Fibroblast of upper back skin (primary cell): ENCODE measurements at places on chromosomes 13 and 19.
A peak's percentile ranks its signal among the peaks of the same experiment; 100 is the strongest.

DNA sequence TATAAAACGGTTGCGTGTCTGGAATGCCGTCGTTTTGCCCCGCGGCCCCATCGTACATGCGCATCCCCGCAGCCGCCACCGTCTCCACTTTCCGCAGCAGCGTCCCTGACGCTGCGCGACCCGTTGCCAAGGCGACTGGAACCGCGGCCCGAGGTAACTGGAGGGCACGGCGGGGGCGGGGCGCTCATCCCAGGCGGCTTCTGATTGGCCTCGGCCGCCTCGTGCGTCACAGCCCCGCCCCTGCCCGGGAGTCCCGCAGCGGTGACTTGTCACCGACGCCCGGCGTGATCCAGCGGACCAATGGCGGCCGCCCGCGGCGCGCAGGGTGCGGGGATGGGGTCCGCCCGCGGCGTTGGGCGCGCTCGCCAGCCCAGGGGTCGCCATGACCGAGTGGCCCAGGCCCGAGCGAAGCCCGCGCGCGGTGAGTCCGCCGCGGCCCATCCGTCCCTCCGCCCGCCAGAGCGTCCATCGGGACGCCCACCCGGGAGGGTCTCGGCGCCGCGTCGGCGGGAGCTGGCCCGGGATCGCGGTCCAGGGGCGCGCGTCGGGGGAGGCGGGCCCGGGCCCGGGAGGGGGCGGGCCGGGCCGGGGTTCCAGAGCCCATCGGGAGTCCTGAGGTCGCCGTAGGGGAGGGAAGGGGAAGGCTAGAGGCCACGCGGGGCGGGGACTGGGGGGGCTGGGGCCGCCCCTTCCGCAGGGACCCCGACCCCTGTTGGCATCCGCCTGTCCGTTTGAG is at the start of gene ZSCAN1:
TSS of gene ZSCAN1 (plus strand) at position 285 of the 736 bp plus-strand sequence. CDS start 3,812 bp downstream, outside the sequence.
- peak; percentile 76 for DNase-seq

DNA sequence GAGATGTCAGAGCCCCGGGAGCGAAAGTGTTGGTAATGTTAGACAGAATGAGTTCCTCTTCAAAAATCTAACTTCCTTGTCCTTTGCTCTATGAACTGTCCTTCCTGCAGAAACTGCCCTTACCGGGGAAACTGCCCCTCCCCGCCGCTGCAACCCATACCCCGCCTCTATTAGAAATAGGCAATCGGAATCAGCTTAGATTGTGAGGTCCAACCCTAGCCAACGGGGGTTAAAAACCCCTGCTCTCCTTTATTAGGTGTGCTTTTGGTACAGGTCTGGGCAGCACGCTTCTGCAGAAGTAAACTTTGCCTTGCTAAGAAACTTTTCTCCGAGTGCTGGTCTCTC is 11.5 kb upstream of the CAPNS1 start:
- no peak for DNase-seq

GRCh38 chr13:104491916-104492315 is 1425.7 kb upstream of the SLC10A2 start:
- DNase-seq, result no peak

DNA sequence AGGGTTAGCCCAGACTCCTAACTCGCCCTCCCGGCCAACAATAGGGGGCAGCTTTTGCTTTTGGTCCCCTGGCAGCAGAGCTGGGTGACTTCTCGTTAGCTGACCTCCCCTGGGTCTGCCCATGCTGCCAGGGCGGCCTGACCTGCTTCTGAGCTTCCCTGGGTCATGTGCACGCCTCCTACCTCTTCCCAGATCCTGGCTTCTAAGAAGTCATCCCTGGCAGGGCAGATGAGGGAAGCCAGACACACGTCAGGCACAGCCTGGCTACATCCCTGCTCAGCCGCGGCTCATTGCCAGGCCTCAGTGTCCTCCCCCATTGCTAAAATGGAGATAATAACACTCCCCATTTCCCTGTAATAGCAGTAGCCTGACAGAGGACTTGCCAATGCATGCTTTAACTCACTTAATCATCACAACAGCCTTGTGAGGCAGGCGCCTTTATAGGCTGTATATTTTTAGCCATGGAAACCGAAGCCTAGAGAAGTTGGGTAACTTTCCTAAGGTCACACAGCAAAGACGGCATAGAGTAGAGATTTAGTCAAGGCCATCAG is 2.1 kb downstream of the KCNK6 start:
- no peak for DNase-seq

DNA sequence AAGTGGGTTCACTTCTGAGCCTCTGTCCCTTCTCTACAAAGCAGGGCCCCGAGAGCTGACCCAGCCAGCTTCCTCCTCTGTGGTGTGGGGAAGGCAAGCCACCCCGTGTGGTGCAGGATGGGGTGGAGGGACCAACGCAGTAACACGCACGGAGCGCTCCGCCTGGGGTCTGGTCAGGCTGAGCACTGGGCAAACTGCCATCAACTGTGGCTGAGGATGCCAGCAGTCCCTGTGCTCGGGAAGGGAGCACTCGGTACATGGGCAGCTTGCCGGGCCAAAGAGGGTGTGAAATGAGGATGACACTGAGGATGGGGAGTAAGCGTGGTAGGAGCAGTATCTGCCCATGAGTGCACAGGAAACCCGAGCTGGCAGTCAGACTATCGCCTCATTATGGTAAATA is 7.6 kb upstream of the GMIP start:
- no peak for DNase-seq

GRCh38 chr13:30196025-30196424 is 111.3 kb downstream of the KATNAL1 start:
- DNase-seq, result peak; percentile 54

GRCh38 chr13:106573284-106573846 is 5.4 kb upstream of the ARGLU1 start:
- peak; percentile 60 for DNase-seq

GRCh38 chr13:84431646-84432045 is 549.4 kb upstream of the SLITRK1 start:
- DNase-seq, result peak; percentile 72

DNA sequence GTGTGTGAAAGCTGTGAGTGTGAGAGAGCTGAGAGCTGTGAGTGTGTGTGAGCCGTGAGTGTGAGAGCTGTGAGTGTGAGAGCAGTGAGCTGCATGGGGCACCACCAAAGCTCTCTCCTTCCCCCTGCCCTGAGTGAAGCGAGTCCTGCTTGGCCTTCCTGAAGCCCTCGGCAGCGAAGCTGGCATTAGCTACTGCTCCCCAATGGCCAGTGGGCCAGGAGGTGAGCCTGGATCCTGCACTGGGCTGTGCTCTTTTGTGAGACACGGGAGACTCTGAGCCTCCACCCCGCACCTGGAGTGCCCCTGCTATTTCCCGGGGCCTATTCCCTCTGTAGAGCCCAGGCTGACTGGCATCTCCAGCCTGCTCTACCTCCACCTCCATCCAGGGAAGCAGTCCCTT is 51.5 kb downstream of the HSPH1 start:
- DNase-seq, result no peak

GRCh38 chr19:42270346-42271044 is 1.4 kb downstream of the CIC start:
- peak; percentile 55 for DNase-seq

- DNase-seq, result no peak
Observed at GRCh38 chr13:42485272-42485671, 88.7 kb upstream of the TNFSF11 start.

GRCh38 chr13:99746637-99747402 is 224.7 kb downstream of the ZIC5 start:
- no peak for DNase-seq

DNA sequence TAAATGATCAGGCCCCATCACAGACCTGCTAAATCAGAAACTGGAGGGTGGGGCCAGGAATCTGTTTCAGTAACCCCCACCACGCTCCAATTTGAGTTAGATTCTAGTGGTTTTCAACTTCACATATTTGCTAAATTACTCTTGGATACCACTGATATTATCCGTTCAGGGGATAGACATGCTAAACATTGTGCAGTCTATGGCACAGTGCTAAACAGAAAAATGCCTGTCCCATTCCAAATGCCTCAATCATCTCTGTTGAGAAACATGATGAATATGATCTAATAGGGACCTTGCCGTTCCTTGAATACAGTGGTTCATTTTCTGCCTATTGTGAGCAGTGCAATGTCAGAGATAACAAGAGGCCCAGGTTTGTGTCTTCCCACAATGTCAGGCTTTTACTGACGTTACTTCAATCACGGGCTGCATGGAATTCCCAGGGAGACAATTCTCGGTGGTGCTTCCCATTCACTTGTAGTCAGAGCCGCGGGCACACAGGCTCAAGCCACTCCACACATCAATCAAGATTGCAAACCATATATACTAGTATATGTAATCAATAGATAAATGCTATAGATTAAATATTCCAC is 52.7 kb downstream of the MYO16 start:
- DNase-seq, result peak; percentile 38

DNA sequence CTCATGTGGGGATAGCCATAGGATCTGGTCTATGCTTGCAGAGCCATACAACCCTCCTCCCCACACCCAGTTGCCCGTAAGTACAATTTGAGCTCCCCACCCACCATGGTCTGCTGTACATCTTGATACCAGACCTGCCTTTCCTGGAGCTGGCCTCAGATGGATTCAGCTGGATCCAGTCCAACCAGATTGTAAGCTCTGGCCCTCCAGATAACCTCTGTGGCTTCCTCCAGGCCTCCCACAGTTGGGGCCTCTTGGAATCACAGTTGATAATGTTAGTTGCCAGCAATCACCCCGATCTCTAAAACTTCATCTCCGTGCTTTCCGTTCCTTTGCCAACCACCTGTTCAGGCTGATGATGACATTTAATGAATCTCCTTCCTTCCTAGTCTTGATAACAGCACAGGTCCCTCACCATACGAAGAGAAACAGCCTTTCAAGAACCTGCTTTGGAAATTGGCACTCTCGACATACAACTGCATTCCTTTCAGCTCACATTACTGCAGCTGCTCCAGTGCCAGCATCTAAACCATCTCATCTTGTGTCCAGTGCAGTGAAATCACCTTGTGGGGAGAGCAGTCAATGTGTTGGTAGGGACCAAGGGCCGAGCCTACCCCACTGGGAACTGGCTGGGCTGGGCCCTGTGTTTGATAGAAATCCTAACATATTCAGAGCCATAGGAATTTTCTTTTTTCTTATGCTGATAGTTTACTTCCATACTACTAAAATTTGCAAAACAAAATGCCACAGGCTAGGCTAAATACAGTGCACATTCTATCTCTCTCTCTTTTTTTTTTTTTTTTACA is 15.1 kb upstream of the FOXO1 start:
- DNase-seq, result no peak

DNA sequence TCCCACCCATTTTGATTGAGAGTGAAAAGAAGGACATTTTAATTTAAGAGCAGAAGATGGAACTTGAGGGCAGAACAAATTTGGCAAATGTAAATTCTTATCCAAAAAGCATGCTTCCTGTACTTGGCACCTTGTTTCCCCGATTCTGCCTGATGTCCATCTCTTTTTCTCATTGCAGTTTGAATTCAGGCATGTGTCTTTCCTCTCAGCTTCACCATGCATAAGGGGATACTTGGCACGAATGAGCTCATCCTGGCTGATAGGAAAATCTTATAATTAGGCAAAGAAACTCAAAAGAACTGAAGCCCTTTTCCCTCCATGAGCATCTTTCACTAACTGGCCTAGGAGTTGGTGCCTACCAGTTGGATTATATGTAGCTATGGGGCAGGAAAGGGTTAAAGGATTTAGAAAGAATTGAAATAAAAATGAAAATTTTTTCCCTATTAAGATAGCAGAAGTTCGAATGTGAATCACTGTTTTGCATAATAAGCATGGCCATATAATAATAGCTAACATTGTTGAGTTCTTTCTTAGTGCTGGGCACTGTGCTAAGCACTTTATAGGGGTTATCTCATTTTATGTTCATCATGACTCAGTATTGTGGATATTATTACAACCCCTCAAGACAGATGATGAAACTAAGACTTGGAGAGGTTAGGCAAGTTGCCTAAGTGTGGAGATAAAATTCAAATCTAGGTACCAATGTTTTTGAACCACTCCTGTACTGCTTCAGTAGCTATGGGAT is 386.6 kb downstream of the KCNRG start:
- peak; percentile 71 for DNase-seq

DNA sequence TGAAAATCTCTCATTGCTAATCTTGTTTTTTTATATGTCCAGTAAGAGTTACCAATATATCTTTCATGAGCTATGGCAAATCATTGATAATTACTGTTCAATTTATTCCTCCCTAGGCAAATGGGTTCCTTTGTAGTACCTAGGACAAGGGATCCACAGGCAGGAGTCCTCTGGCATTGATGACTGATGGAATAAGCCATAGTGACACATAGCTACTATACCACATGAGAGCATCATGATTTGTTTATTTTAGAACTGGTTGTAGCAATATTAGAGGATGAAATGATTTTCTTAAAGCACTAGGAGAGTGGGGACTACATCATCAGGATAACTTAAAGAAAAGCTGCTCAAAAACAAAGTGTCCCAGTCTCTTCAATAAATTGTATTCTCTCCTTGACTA is 21.7 kb upstream of the MAB21L1 start:
- no peak for DNase-seq
